Activated CD8-positive, alpha-beta memory T cell treated with anti-CD3 and anti-CD28 coated beads, Interleukin-2, amount 10 ng/mL, durations not matched to agents 7 days and 5 days (primary cell): ENCODE measurements at places on chromosomes 7 and 10.

- peaks cover 5% of the 10 kb centered on the region for H3K27me3 ChIP-seq
- H3K4me3 ChIP-seq, result no peak overlapping the region
- no peak for DNase-seq
- no peak overlapping the region for H3K27ac ChIP-seq
- no peaks in the 10 kb centered on the region for H3K4me1 ChIP-seq
Measured at GRCh38 chr7:114590298-114590697, 175.7 kb downstream of the FOXP2 start.

DNA sequence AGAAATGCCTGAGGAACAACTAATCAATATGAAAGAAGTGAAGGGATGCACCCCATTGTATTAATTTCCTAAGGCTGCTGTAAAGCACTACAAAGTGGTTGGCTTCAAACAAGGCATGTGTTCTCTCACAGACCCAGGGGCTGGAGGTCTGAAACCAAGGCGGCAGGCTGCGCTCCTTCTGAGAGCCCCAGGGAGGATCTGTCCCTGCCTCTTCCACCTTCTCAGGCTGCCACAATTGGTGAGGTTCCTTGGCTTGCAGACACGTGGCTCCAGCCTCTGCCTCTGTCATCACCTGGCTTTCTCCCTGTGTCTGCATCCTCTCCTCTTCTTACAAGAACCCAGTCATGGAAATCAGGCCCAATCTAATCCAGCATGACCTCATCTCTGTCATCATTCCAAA, 110.1 kb downstream of the TNS3 start:
- H3K4me3 ChIP-seq, result no peak overlapping the region
- no peaks in the 10 kb centered on the region for H3K36me3 ChIP-seq
- H3K4me1 ChIP-seq, result no peaks in the 10 kb centered on the region
- no peak for DNase-seq
- H3K27ac ChIP-seq, result no peak overlapping the region
- no peaks in the 10 kb centered on the region for H3K27me3 ChIP-seq

DNA sequence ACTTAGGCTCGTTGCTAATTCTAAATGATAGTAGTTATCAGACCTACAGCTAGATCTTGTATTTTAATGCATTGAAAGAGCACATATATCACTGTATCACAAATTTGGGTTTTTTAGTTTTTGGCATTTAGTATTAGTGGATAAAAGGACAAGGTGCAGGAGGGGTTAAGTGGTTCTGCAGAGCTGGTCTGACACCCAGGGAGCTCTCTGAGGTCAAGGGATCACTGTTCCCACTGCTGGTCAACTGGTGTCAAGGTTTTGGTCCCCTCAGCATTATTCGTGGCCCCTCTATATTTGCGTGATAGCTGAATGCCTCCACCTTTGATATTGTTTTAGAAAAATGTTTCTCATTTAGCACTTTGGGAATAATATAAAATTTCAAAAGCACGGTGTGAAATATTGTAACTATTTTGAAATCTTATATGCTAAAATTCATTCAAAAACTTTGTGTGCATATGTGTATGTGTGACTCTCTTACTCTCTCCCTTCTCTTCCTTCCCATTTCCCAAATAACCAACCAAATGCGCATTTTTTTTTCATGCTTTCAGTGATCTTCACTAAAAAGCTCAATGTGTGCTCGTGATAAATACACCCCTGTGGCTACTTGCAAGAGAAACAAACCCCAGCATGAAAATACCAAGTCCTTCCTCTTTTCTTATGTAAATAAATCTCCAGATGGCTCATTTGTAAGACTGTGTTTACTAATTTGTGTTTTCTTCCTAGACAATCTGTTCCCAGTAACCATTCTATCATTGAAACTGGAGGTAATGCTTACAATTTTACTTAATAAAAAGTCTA, 309.2 kb downstream of the FGFR2 start:
- H3K4me1 ChIP-seq, result no peaks in the 10 kb centered on the region
- no peak overlapping the region for H3K27ac ChIP-seq
- no peak for DNase-seq
- no peak overlapping the region for H3K4me3 ChIP-seq

DNA sequence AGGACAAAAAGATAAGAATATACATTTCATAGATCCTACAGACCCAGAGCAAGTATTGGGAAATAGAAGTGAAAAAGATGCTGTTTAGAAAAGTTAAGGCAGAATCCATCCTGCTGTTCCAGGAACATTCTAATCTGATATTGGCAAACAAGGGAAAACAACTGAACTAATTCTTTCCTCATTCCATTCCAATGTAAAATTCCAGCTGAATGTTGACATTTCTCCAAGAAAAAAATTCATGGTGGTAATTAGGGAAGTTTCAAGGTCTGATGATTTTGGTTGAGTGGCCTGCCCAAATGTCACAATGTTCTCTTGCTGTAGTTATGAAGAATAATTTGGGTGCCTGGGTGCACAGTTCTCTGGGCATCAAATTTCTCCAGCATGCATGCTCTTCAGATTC, 15.2 kb downstream of the PIP start:
- no peak for DNase-seq
- no peak overlapping the region for H3K4me3 ChIP-seq
- H3K36me3 ChIP-seq, result no peaks in the 10 kb centered on the region
- H3K27ac ChIP-seq, result no peak overlapping the region
- no peaks in the 10 kb centered on the region for H3K4me1 ChIP-seq
- peaks cover 6% of the 10 kb centered on the region for H3K27me3 ChIP-seq

DNA sequence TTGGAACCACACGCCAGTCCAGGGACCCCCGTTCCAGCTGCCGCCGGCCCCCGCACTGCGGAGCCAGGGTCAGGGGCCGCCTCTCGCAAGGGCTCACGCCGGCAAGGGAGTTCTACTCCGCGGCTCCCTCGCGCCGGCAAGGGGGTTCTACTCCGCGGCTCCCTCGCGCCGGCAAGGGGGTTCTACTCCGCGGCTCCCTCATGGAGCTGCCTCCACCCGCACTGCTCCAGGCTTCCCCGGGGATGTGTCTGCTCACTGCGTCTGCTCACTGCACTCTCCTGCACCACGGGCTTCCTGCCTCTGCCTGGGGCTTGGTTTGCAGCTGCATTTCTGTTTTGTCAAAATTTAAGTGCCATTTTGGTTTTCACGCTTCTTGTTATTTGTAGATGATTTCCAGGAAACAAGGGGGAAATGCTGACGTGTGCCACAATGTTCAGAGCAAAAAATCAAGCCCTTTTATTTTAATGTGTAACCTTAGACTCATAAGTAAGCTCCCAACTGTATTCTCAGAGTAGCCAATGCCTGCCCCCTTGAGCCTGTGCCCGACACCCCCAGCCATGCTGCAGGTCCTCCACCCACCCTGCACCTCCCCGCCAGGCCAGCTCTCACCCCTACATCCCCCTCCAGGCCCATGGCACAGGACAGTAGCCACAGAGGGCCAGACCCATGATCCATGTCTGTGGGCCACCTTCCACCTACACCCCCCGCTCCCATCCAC, 246.2 kb downstream of the MAD1L1 start:
- peaks cover 8% of the 10 kb centered on the region for H3K36me3 ChIP-seq
- peak; percentile 77 for DNase-seq
- peak overlapping the region; percentile 29 for H3K4me3 ChIP-seq
- H3K27ac ChIP-seq, result peak overlapping the region; percentile 90
